Activated CD4-positive, CD25-positive, alpha-beta regulatory T cell treated with anti-CD3 and anti-CD28 coated beads, Interleukin-2, amount 50 U/mL, for 72 hours (primary cell): ENCODE measurements at places on chromosomes 6 and 20.

- DNase-seq, result no peak
Observed at GRCh38 chr6:5335020-5335419, 73.7 kb downstream of the FARS2 start.

GRCh38 chr6:51926125-51926524 lies 161.3 kb downstream of the PKHD1 start:
- DNase-seq, result no peak

DNA sequence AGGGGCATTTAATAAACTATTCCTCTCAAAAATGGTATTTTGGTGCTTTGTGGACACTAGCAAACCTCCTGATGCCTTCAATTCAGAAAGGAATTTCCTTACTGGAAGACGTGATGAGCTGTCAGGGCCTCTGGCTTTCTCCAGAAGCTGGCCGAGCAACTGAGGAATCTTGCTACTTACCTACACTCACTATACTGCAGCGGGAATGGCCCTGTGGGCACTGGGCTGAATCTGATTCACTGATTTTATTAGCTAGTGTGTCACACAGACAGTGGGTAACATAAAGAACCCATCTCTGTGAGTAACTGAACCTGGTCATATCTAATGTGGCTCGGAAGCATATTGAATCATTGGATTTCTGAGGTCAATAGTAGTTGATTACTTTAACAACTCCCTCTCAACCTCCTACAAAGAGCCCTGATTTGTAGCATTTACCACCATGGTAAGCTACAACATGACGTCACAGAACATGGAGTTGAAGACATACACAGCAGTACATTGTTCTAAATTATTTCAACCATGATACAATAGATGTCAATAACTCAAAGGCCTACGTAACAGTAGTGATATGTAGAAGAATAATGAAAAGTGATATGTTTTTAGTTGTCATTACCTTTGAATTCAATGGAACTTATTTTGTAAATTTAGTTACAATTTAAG lies 232.1 kb downstream of the SYNE1 start:
- no peak for DNase-seq

DNA sequence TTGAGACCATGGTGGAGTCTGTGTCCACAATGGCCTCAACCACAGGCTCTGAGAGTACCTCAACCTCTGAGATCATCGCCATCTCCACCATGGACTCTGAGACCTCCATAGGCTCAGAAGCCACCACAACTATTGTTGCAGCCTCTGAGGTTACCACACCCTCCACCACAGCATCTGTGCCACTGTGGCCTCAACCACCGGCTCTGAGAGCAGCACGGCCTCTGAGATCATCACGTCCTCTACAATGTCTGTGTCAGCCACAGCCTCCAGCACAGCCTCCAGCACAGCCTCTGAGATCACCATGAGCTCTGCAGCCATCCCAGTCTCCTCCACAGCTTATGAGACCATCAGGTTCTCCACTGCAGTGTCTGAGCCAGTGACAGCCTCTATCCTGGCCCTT lies 19.4 kb upstream of the MUC21 start:
- no peak for DNase-seq

DNA sequence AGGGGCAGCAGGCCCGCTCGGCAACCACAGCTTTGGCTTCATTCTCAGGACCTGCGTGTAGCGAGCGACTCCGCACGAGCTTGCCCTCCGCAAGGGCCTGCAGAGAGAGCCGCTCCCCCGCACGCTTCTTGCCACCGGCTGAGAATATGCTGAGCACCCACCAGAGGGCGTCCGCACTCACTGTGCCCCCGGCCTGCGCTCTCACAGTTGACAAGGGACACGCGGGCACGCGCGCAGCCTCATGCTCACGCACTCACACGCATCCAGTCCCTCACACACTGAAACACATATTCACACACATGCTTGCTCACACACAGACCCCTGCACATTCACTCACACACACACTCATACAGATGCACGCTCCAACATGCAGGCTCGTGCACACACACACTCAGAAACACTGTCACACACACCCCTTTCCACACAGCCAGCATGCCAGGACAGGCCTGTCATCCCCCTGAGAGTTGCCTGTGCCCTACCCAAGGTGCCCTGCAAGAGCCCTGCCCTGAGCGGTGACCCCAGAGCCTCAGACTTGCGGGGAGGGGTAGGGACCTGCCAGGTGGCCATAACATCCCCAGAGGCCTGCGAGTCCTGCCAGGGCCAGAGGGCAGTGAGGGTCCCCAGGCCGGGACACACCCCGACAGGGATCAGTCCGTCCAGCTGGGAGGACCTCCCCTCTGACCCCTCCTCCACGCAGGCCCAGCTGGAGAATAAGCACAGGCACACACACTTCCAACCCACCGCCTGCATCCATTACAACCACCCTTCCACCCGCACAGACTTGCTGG lies 174.1 kb downstream of the BMP7 start:
- peak; percentile 52 for DNase-seq

DNA sequence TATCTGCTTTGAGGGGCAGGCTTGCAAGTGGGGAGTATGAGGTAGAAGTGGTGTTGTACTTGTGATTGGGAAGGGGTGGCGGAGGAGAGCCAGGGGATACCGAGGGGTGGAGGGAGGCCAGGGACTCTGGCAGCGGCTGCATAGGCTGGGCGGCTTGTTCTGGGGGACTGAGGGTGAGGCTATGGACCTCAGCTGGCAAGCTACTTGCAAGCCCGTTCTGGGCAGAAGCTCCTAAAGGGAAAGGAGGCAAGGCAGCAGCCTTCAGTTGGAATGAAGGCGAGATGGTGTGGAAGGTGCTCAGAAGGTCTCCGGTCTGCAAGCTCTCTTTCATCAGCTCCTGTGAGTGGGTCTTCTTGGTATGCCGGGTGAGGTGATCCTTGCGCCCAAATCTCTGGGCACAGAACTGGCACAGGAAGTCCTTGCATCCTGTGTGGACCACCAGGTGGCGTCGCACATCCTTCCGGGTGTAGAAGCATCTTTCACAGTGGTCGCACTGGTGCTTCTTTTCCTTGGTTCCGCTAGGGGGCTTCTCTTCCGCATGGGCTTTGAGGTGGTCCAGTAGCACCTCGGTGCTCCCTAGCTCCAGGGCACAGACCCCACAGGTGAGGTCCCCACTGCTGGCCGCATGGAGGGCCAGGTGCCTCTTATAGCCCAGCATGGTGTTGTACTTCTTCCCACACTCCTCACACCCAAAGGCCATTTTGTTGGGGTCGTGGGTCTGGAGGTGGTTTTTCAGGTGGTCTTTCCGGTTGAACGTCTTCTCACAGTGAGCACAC lies 66.0 kb downstream of the PLAGL1 start:
- DNase-seq, result peak; percentile 40

DNA sequence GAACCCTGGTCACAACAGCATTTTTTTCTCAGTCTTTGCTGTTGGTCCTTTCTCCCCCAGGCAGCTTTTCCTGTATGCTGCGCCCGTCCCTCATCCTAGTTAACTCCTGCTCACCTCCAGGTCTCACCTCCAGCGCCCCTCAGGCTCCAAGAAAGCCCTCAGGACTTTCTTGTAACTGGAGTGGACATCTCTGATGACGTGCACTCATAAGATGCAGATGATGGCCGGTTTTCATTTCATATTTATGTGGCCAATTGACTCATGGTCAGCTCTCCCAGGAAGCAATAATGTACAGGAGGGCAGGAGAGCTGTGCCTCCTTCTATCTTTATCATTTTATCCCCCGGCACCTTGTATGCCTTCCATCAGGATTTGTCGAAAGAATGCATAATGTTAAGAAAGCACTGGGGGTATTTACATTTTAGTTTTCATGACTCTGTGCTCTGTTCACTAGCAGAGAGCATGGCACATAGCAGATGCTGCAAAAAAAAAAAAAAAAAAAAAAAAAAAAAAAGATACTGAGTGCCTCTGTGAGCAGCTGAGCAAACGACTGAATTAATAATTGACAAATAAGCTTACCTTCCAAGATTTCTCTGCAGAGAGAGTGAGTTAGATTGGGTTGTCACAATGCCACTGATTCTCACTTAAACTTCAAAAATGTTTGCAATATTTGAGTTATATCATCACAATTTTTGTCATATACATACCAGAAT lies 170.2 kb downstream of the DOK5 start:
- DNase-seq, result no peak

DNA sequence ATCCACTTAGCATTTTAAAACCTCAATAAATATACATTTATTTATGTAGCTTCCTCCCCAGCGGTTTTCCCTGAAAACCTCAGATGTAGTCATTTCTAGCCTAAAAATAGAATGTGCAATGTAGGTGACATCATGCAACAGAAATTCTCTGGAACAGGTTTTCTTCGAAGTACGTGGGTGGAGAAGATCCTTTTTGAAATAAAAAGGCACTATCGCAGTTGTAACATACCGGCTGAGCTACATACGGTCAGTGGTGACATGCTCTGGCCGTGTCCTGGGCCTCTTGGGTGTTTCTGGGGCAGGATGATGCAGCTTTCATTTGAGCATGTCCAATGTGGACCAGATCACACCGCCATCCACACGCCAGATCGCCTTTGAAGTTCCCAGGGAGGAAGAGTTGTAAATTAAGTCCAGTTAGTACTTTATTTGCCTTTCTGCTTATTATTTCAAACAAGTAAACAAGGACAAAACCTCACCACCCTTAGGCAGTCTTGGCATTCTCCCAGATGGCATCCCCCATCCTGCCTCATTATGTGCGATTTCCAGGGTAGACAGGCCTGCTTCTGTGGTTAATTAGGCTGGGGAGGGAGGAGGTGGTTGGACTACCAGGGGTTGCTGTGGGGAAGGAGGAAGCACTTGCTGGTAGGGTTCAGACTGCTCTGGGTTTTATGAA lies 109.5 kb upstream of the CLDN20 start:
- no peak for DNase-seq

DNA sequence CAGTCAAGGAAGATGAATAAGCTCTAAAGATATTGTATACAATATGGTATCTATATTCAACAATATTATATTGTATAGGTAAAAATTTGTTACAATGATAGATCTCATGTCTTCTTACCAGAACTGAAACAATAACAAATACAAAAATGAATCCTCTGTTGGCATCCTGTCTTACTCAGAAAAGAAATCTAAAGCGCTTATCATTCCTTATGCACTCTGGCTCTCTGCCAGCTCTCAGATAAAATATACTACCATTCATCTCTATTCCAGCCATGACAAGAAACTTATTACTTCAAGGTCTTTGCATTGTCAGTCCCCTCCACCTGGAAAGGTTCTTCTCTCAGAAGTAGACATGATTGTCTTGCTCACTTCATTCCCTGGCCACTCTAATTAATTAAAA lies 138.6 kb downstream of the THEMIS start:
- no peak for DNase-seq

DNA sequence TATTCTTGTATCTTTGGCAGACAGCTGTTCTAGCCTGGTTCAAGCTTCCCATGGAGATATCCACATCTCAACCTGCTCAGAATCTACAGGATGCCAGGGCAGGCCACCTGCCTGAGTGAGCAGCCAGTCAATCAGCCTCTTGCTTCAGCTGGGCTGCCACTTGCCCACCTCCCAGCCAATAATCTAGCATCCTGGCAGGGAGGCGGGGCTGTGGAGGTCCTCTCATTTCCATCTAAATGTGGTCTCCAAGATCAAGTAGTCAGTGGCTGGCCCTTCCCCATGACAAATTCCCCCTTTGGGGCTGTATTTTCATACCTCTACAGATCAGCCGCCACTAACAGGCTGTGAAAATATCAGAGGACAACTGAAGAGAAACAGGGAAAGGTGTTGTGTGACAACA lies 33.0 kb upstream of the SPDEF start:
- DNase-seq, result no peak

GRCh38 chr6:122182061-122182460 lies 217.4 kb upstream of the HSF2 start:
- DNase-seq, result no peak

DNA sequence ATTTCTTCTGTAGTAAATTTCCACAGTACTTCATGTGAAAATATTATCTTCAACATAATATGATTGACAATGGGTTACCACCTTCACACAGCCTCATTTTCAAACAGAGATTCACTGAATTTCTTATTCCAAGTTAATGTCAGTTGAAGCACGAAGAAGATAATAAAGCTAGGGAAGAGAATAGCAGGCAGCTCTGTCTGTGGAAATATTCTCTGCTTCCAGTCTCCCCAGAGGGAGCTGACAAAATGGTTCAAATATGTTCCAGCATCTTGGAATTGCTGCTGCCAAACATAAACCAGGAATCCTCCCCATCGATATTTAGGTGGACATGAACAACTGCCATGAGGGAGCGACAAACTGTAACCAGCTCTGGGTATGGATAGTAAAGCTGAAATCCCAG lies 224.8 kb downstream of the GJA1 start:
- no peak for DNase-seq

GRCh38 chr6:137683916-137684315 lies 183.1 kb upstream of the TNFAIP3 start:
- no peak for DNase-seq

- DNase-seq, result no peak
Observed at GRCh38 chr6:137640086-137640485, 145.9 kb upstream of the OLIG3 start.

DNA sequence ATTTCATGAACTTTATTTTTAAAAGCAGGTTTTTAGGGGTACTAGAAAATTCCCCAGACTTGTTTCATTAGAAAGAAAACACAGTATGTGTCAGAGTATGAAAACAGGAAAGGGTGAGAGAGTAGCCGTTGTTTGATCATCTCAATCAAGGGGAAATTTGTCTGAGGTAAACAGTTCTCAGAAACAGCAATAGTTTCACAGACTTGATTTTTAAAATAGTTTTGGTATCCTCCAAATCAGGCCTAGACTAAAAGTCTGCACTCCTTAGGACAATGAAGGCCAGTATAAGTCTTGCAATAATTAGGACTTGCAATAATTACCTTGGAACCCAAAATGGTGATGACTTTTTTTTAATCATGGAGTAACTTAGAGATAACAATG lies 176.6 kb upstream of the TAB2 start:
- DNase-seq, result no peak

- no peak for DNase-seq
Observed at GRCh38 chr6:87916446-87916845, 131.2 kb upstream of the SPACA1 start.

DNA sequence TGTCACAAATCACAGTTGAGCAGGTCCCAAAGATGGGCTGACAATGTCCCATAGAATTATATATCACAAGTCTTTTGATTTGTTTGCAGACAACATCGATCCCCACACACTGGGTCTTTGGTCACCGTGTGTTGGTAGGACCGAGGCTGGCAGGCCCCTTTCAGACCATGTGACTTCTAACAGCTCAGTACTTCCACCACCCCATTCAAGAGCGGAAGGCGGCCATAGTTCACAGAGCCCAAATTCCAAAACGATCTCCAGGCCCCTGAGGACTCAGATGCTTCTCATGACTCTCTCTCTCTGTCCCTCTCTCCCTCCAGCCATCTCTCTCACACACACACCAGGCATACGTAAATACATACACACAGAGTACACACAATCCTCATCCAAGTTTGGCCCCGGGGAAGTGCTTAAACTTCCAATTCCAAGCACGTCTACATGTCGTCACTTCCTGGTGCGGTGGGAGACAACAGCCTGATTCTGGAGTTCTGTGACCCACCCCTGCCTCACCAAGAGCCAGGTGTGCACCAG lies 155.9 kb upstream of the INSM1 start:
- no peak for DNase-seq

DNA sequence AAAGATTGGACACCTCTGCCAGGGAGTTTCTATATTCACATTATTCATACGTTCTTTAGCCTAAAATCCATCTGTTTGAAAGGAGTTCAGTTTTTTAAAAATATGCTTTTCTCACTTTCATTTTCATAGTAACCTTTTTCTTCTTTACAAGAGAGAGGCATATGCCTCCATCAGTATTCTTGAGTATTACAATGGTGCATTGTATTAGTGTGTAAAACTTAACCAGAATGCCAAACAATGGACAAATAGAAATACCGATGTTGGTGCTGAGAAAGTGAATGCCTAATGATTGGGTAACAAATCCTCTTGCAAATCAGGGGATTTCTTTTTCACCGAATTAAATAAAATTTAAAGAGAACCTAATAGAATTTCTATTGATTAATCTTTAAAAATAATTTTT lies 163.2 kb upstream of the LAMA2 start:
- no peak for DNase-seq
